ENCODE measurements at places on chromosomes 16 and 17.

- DNase-seq = no peak
Observed at GRCh38 chr17:18006495-18007239, 32.3 kb downstream of the ATPAF2 start.

DNA sequence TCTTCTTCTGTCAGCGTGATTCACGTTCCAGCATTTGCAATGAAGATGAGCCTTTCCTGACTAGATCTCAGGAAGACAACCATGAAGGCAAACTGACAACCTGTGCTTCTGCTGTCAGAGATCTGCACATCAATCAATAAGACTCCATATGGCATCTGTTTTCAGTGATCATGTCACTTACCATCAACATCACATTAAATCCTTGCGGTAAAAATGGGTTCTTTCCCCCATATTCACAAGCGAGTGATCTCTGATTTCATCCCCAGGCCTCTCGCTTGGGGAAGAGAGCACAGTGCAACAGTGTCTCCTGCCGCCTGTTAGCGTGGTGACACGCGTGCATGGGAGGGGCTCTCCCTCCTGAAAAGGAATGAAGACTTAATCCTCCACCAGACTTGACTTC is 11.1 kb downstream of the NACA2 start:
- DNase-seq = no peak

DNA sequence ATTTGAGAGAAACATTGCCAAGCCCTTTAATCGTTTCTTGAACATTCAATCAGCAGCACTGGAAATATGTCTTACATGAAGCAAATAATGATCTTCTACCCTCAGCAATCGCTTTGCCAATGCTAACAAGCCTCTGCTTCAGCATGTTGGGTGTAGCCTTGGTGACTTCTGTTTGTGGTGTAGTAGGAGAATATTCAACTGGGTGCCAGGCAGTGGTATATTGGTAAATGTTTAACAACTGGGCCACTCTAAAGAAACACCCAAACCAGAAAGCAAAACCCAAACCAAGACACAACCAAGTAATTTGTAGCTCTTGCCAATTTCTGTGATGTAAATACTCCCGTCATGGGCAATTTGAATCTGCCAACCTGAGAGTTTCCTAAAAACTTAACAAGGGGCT is 9.7 kb downstream of the CDH13 start:
- no peak for DNase-seq

DNA sequence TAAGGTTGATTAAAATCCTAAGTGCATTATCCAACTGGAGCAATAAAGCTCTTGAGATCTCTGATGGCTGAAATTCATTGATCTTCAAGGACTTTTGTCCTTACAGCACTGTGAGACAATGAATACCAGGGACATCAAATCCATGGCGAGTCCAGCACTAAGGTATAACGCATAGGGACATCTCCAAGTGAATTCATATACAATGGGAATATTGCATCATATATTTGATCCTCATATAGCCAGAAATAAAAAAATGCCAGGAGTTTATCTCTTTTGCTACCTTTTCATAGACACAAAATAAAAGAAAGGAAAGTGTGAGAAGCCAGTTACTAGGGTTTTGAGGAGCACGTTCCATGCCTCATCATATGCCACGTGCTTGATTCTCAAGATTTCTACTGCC is 112.5 kb upstream of the CDH13 start:
- no peak for DNase-seq

- DNase-seq = peak; percentile 61
Observed at GRCh38 chr17:74368341-74369081, 1.2 kb downstream of the GPR142 start.

DNA sequence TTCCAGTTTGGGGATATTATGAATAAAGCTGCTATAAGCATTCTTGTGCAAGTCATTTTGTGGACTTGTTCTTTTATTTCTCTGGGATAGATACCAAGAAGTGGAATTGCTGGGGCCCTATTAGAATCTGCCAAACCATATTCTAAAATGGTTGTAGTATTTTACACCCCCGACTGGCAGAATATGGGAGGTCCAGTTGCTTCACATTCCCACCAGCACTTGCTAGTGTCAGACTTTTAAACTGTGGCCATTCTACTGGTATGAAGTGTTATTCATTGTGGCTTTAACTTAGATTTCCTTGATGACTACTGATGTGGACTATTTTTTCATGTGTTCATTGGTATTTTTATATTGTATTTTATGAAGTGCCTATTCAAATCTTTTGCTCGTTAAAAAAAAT is 18.1 kb upstream of the NUP93 start:
- no peak for DNase-seq

DNA sequence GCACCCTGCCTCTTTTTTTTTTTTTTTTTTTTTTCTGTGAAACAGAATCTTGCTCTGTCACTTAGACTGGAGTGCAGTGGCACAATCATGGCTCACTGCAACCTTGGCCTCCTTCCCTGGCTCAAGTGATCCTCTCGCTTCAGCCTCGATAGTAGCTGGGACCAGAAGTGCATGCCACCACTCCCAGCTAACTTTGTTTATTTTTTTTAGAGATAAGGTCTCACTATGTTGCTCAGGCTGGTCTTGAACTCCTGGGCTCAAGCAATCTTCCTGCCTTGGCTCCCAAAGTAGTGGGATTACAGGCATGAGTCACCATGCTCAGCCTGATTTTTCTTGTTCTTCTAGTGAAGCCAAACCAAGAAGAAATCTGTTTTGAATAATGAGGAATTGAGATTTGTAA is 25.0 kb downstream of the CDK12 start:
- no peak for DNase-seq

DNA sequence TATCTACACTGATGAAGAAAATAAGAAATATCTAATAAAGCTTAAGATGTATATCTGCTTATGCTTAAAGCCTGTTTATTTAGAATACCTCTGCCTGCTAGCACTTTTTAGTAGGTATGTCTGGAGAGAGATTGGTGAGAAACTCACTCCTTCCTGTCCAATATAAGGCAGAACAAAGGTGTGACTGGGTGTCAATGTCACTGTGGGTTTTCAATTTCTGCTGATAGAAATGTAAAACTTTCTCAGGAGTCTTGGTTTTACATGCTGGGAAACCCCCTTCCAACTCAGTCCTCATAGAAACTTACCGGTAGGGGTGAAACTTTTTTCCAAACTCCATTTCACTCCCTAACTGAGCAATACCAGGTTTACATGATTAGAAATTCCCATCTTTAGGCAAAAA is 17.8 kb upstream of the MPHOSPH6 start:
- DNase-seq = no peak

DNA sequence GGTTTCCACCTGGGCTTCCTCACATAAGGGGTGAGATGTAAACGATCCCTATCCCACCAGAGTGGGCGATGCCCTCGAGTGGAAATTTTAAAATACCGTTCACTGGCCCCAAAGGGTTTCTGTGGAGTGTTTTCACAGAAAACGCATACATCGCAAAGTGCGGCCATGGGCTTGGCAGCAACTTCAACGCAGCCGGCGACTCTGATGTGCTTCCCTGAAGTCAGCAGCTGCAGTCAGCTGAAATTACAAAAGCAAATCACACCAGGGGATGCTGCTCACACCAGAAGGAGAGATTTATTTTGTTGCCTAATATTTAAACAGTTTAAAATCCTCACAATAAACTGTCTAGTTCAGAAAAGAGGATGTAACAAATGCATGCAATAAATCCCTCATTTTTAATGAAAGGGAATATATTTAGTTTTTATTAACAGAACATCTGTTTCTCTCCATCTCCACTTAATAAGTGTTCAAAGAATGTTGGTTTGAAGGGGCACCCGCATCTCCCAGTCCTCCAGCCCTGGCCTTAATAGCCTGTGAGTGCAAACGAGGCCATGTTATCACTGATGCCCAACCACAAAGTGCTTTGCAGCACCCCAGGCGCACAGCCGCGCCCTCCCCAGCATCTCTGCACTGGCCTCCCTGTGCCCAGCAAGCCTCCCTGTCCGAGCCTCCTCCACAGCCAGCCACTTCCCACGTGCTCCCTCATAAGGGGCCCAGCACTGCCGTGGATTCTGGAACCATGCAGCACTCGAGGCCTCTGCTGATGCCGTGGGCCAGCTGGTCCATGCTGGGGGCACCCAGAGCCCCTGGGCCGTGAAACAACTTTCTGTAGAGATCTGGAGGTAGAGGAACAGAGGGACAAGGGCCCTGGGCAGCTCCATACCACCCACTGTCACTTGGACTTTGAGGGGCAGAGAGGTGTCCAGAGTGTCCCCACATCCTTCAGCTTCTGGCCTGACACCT is 17.3 kb upstream of the XYLT2 start:
- no peak for DNase-seq

- DNase-seq = no peak
Observed at GRCh38 chr17:74271281-74271680, 2.8 kb upstream of the DNAI2 start.

- DNase-seq = no peak
Observed at GRCh38 chr16:24839347-24839972, 6.3 kb upstream of the SLC5A11 start.

DNA sequence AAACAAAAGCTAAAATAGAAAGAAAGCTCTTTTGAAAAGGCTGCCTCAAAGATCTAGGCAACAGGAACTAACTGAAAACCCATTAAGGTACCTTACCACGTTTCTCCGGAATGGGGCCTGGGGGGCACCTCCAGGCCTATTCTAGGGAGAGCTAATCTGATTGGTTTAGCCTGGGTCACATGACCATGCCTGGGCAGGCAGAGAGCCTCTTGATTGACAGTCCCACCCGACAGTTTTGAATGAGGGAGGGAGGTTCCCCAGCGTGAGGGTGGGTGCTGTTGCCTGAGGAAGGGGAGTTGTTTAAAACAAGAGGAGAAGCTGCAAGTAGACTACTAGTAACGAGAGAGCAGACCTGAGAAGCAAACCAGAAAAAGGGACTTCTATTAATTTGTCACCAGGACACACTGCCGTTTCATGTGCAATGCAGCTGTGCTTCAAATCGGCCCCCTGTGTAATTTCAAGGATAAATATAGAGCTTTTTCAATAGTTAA is 143.4 kb upstream of the HS3ST2 start:
- DNase-seq = no peak

DNA sequence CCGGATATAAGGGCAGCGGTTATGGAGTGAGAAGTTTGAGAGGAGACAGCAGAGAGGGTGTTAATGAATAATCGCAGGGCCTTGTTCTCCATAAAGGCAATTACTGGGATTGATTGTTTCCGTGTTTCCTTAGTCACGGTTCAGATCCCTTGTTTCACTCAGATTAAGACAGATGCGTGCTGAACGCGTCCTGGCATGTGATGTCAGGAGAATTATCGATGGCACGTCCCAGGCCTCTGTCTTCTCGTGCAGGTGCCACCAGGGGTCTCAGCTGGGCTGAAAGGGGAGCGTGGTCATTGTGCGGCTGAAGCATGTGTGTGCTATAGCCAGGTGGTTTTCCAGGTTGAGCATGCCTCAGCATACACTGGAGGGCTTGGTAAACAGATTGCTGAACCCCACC is 142.4 kb upstream of the NOL11 start:
- no peak for DNase-seq

GRCh38 chr17:67246653-67247415 is 1.8 kb upstream of the HELZ start:
- DNase-seq = no peak

DNA sequence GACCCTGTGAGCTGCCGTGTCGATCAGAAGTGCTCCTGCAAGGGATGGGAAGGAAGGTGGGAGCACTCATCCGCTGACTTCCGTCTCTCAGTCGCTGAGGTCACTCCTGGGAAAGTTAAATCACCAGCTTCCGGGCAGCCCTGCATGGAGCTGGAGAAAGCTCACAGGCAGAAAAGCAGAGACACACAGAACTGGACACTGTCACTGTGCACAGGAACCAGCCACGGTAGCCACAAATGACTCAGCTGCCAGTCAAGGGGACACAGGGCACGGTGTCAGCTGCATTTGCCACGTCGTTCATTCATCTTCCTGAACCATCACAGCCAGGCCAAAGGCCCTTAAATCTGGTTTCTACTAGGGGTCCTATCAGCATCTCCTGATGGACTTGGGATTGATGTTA is 226.4 kb upstream of the PSMD7 start:
- no peak for DNase-seq

DNA sequence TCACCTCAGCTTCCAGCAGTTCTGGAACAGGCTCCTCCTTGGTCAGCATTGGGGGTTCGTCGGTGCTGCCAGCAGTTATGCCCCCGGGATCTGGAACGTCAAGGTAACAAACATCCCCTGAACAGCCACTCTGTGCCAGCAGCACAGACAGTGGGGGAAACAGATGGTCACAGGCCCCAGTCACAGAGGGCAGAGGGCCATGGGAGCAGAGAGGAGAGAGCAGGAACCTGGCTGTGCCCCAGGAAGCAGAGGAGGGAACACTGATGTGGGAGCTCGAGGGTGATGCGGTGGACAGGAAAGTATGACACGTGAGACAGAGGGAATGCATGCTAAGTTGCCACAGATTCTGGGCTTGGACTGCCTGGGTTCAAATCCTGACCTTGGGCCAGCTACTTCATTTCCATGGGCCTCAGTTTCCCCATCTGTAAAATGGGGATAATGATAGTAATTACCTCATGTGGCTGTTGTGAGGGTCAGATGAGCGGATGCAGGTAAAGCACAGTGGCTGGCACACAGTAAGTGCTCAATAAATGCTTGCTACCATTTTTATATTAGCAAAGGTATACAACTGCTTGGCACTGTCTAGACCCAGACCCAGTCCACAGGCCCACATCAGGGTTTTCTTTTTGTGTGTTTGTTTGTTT is 4.9 kb downstream of the BCL7C start:
- no peak for DNase-seq

- no peak for DNase-seq
Observed at GRCh38 chr17:81170727-81171494, 4.9 kb upstream of the AATK start.

All from stimulated activated CD8-positive, alpha-beta memory T cell treated with anti-CD3 and anti-CD28 coated beads, Interleukin-4, amount 100 ng/mL, for 1 hour (primary cell).